ENCODE measurements at places on chromosomes 5 and 9.

DNA sequence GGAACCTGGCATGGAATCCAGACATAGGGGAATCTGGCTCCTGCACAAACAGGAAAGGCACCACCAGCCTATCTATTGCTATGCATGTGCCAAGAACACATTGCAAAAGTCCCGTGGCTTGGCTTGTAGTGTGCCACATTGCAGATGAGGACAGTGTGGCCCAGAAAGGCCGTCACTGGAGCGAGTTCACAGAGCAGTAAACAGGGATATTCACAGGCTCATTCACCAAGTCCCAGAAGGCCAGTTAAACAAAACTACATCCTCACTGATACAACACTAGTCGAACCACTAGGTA lies 39.6 kb upstream of the TRIM32 start:
- no peak overlapping the region for H3K4me3 ChIP-seq
- DNase-seq: no peak
- peaks cover 8% of the 10 kb centered on the region for H3K4me1 ChIP-seq
- peaks cover 10% of the 10 kb centered on the region for H3K36me3 ChIP-seq

DNA sequence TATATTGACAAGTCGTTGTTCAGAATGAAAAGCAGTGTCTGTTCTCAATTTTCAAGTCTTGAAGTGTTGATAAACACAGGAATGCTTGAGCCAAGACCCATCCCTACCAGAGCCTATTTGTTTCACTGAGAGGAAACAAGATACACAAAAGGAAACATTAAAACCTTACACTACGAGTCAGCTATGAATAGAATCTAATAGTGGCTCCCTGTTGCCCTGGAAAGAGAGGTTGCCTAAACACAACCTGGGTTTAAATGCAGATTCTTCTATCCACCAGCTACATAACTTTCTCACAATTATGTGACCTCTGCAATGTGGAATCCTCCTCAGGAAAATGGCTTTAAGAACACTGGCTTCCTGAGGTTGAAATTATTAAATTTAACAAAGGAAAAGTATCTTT lies 29.1 kb upstream of the BNC2 start:
- H3K27ac ChIP-seq: no peak overlapping the region
- H3K36me3 ChIP-seq: no peaks in the 10 kb centered on the region
- H3K27me3 ChIP-seq: no peaks in the 10 kb centered on the region

DNA sequence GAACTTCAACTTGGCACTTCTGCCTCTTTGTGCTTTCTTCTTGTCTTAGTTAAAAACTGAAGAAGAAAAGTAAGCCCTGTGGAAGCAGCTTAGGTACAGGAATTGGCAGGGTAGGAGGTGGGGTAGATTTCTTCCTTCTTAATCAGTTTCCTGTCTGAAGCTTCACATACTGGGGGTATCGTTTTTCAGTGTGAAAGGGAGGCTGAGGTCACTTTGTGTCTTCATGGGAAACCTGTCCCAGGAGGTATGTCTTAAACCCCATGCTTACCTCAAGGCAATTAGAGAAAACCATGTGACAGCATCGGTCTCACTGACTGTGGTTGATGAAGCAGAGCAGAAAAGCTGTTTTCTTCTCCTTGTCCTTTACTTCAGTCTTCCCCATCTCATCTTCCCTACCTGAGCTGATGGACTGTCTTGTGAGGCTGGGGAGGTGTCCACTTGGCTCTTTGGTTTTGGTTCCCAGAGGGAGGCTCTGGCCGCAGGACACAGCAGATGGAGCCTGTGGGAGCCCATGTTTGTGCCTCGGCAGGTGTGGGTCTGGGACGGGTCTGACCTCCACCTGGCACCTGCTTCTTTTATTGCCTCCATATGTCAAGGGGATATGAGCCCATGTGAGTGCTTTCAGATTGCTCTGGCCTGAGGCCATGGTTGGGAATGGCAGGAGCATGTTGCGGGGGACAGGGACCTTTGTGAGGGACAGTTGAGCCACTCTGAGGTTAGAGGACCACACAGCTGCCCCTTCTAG lies 47.0 kb downstream of the SH3GL2 start:
- no peak overlapping the region for H3K27ac ChIP-seq
- no peak overlapping the region for H3K4me3 ChIP-seq
- no peaks in the 10 kb centered on the region for H3K36me3 ChIP-seq
- no peak for DNase-seq

DNA sequence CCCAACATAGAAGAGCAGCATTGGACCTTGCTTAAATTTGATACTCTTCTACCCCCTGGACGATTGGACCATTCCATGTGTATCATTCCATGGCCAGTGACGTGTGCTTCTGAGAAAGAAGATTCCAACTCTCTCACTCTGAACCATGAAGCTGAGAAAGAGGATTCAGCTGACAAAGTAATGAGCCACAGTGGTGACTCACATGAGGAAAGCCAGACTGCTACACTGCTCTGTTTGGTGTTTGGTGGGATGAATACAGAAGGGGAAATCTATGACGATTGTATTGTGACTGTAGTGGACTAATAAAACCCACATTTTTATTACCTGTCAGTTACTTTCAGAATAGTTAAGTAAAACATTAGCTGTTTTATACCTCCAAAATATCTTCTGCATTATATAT lies 7.5 kb downstream of the HSPA5 start:
- H3K4me3 ChIP-seq: no peak overlapping the region
- H3K36me3 ChIP-seq: peaks cover 40% of the 10 kb centered on the region
- no peak for DNase-seq
- H3K4me1 ChIP-seq: peaks cover 37% of the 10 kb centered on the region
- no peaks in the 10 kb centered on the region for H3K27me3 ChIP-seq

DNA sequence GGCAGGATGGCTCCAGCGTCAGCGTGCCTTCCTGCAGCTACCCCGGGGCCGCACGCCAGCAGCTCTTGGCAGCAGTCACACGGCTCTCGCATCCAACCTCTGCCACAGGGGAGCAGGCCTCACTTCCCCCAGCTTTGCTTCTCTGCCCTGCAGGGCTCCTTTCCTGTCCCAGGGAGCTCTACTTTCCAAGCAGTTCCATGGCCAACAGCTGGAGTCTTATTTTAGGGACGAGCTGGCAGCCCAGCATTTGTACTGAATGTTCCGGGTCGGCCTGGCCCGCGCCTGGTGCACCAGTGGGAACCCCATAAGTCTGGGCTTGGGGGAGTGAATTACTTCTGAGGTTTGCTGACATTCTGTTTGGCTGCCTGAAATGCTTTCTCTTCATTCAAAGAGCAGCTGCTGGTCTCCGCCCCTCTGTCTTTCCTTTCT lies 34.6 kb downstream of the GADD45G start:
- no peak overlapping the region for H3K4me3 ChIP-seq
- no peak for DNase-seq
- H3K27me3 ChIP-seq: no peaks in the 10 kb centered on the region
- no peaks in the 10 kb centered on the region for H3K36me3 ChIP-seq
- no peak overlapping the region for H3K27ac ChIP-seq

GRCh38 chr9:114060070-114060469 lies 18.0 kb downstream of the AMBP start:
- peaks cover 17% of the 10 kb centered on the region for H3K27me3 ChIP-seq
- DNase-seq: no peak
- no peaks in the 10 kb centered on the region for H3K4me1 ChIP-seq

DNA sequence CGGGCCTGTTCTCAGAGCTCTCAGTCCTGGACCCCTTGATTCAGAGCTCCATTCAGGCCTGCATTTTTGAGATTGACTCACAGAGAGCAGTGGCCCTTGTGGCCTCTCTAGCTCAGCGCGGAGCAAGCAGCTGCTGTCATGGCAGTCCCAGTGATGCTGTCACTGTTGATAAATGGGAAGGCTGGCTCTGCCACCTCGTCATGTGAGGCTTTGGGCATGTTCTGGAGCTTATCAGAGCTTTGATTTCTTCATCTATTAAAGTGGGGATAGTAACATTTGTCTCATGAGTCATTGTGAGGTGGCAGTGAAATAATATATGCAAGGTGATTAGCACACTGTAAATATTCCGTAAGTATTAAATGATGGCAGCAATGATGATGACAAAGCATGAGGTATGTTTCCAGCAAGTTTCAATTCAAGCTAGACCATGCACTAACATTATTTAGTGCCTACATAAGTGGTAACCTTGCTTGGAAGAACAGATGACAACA lies 126.4 kb upstream of the CXCL14 start:
- H3K4me1 ChIP-seq: peaks cover 41% of the 10 kb centered on the region
- no peak overlapping the region for H3K4me3 ChIP-seq

GRCh38 chr5:146703899-146704298 lies 174.7 kb downstream of the PPP2R2B start:
- H3K4me3 ChIP-seq: no peak overlapping the region
- DNase-seq: no peak
- H3K4me1 ChIP-seq: peaks cover 58% of the 10 kb centered on the region
- H3K36me3 ChIP-seq: peaks cover 4% of the 10 kb centered on the region

DNA sequence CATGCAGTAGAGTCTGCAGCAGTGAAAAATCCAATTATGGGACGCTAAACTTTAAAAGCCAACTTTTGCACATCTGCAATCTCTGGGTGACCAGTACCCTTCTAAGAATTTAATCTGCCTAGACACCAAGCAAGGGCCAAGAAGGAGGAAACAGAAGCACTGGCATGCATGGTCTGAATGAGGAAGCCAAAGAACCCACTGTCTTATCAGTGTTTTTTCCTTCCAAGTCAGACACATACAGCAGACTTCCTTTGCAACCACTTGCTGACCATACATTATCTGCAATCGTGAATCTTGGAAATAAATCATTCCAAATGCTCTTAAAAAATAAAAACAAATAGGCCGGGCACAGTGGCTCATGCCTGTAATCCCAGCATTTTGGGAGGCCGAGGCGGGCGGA lies 65.9 kb downstream of the DEPDC1B start:
- DNase-seq: no peak
- peaks cover 10% of the 10 kb centered on the region for H3K4me1 ChIP-seq
- no peak overlapping the region for H3K4me3 ChIP-seq

GRCh38 chr5:111345731-111346130 lies 121.5 kb downstream of the CAMK4 start:
- DNase-seq: no peak
- H3K4me3 ChIP-seq: no peak overlapping the region
- peak overlapping the region; percentile 48 for H3K27ac ChIP-seq
- peaks cover 14% of the 10 kb centered on the region for H3K4me1 ChIP-seq
- H3K27me3 ChIP-seq: no peaks in the 10 kb centered on the region

GRCh38 chr5:132591145-132591544 lies 34.4 kb downstream of the RAD50 start:
- no peak for DNase-seq
- no peak overlapping the region for H3K4me3 ChIP-seq
- H3K27ac ChIP-seq: no peak overlapping the region
- no peaks in the 10 kb centered on the region for H3K27me3 ChIP-seq

DNA sequence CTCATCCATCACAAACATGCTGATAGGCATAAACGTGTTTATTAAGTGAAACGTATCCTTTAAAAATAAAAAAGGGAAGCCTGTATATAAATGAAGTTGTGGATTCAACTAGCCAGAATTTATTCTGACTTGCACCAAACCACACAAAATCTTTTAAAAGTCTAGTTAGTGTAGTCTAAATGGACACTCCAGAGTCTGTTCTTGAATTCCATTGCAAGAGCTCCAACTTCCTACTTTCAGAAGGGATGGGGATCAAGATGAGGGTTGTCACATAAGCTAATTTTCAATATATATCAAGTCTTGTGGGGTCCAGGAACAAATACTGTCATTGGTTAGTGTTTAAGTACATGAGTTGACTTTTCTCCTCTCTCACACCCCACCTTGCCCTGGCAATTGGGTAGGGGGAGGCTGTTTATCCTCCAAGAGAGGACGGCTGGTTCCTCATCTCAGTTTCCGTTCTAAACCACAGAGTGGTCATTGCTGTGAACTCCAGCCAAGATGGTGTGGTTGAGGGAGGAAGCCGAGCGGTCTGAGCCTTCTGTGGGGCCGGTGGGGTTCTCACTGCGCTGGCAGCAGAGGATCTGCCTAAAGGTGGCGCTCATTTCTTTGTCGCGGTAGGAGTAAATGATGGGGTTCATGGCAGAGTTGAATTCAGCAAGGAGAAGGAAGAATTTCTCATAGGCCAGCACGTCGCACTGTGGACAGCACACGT lies 163.2 kb downstream of the LPAR1 start:
- peaks cover 17% of the 10 kb centered on the region for H3K36me3 ChIP-seq
- peaks cover 15% of the 10 kb centered on the region for H3K4me1 ChIP-seq
- H3K4me3 ChIP-seq: no peak overlapping the region
- H3K27ac ChIP-seq: no peak overlapping the region
- no peak for DNase-seq

GRCh38 chr5:58335518-58335917 lies 124.4 kb downstream of the PLK2 start:
- DNase-seq: no peak
- no peak overlapping the region for H3K4me3 ChIP-seq
- H3K27ac ChIP-seq: peak overlapping the region; percentile 50
- no peaks in the 10 kb centered on the region for H3K27me3 ChIP-seq
- H3K36me3 ChIP-seq: peaks cover 16% of the 10 kb centered on the region
- H3K4me1 ChIP-seq: peaks cover 22% of the 10 kb centered on the region

DNA sequence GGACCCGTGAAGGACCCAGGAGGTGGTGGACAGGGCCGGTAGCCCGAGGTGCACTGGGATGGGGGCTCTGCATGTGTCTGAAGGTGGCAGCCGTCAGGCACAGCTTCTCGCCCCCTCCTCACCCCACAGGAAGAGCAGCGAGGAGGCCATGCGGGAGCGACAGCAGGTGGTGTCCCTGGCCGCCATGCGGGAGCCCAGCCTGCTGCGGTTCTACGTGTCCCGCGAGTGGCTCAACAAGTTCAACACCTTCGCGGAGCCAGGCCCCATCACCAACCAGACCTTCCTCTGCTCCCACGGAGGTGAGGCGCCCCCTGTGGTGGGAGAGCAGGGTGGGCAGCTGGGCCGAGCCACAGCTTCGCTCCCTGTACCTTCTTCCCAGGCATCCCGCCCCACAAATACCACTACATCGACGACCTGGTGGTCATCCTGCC lies 39.9 kb downstream of the USP20 start:
- H3K27me3 ChIP-seq: no peaks in the 10 kb centered on the region
- H3K4me3 ChIP-seq: no peak overlapping the region
- DNase-seq: no peak
- no peaks in the 10 kb centered on the region for H3K4me1 ChIP-seq
- peaks cover 25% of the 10 kb centered on the region for H3K36me3 ChIP-seq

DNA sequence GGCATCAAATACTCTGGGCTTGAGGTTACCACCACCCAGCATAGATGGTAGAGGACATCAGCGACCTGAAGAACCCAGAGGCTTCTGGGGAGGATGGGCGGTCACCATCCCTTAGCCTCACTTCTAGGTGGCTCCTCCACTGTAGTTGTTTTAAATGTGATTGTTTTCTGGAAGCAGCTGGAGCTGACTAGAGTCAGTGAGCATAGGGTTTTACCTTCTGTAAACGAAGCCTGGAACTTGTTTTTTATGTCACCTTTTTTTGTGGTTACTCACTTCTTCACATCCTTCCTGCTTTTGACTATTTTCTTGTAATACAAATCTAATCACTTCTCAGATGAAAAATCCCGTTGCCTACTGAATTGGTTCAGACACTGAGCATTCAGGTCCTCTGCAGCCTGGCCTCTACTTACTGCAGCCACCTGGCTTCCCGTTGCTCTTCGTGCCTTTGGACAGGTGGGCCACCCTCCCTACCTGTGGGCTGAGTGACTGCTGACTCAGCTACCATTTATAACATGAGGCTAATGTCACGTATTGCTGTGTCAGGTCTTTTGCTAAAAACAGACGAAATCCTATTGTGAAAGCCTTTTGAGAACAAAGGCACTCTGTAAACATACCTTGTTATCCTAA lies 167.8 kb downstream of the MAN2A1 start:
- H3K36me3 ChIP-seq: peaks cover 17% of the 10 kb centered on the region
- H3K27me3 ChIP-seq: no peaks in the 10 kb centered on the region
- H3K4me1 ChIP-seq: peaks cover 19% of the 10 kb centered on the region
- no peak overlapping the region for H3K27ac ChIP-seq
- no peak overlapping the region for H3K4me3 ChIP-seq
